Central memory CD4-positive, alpha-beta T cell (primary cell): ENCODE measurements at places on chromosomes 12 and 14.

GRCh38 chr14:69537900-69538299, 36.8 kb downstream of the CCDC177 start:
- DNase-seq = no peak

DNA sequence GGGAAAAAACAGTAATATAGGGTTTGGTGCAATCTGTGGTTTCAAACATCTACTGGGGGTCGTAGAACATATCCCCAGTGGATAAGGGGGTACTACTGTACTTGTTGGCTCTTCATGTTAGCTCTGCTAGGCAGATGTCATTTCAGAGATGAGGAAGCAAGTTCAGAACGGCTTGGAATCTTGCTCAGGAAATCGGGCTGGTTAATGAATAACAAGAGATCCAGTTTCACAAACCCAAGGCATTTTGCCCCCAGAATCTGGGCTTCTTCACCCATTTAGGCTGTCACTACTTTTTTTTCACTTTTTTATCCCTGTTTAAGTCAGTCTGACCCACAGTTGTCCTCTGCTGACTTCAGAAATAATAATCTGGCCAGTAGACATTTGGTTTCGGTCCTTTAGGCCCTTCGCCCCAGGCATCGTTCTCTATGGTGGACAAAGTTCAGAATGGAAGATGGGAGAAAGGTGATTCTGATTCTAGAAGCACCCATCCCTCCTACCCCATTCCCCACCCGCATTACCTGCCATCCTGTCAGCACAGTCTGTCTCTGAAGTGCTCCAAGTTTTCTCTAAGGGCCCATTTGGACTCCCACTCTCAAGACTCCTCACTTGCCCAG, 4.5 kb downstream of the SUOX start:
- DNase-seq = no peak

DNA sequence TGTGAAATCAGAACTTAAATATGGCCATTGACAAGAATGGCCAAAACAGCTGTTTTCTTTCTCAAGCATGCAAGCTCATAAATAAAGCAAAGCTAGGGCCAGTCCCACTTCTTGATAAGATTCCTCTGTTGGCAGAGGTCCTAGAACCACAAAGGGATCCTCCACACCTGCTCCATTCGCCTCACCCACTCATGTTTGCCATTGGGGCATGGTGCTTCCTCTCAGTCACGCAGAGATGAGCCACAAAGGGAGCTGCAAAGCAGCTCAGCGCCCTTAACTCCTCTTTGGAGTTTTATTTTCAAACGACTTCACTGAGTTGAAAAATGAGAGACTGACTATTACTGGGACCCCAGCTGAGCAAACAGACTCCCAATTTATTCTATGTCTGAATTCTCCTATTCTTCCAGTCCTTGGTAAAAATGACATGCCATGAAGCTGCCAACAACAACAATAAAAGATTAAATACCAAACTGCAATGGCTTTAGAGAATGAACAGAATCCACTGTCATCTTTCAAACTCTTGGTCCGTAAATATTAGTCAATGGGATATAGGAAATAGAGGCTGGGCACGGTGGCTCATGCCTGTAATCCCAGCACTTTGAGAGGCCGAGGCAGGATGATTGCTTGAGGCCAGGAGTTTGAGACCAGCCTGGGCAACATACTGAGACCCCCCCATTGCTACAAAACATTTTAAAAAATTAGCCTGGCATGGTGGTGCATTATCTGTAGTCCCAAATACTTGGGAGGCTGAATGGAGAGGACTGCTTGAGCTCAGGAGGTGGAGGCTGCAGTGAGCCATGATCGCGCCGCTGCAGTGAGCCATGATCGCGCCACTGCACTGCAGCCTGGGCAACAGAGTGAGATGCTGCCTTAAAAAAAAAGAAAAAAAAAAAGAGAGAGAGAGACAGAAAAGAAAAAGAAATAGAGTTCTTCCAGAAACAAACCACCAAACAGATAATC, 16.4 kb downstream of the MANSC1 start:
- DNase-seq = no peak

DNA sequence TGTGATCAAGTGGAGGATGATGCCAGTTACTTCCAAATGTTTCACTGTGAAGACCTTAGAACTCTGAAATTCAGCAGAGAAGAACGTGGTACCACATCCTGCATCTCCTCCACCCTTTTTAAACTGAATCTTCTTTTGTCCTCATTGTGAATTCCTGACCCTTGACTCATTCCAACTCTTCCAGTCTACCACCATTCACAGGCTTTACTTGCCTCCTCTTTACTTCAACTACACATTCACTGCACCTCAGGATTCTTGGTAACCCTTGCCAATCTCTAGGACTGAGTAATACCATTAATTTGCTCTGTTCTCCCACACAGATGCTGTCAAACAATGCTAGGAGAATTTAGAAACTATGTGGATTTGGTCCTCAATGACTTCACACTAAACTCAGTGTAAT, 37.3 kb downstream of the PPP1R12A start:
- no peak for DNase-seq

DNA sequence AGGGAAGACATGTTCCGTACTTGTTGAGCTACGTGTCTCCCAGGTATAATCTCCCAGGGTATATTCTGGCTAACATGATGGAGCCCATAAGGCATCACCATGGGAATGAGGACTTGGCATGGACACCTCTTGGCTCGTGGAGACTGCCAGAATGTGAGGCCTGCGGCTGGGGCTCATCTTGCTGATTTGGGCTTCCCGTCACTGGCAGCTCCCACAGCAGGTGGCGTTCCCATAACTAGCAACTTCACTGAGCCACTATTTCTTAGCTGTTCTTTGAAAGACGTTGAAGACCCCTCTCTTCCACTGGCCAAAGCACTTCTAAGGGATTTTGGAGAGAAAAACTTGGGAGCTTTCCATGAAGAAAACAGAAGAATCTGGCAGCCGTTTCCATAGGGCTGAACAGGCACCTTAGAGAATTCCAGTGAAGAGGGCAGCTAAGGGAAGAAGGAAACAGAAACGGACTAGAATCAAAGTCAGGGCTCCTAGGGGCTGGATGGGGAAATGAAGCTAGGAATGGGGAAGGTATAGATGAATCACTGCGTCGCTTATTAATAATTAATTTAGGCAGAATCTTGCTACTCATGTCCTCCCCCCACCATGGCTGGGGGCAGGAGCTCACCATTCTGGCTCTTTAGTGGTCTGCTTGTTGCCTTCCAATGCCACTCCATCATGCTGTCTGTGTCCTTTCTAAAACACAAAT, 39.7 kb upstream of the FOS start:
- no peak for DNase-seq

DNA sequence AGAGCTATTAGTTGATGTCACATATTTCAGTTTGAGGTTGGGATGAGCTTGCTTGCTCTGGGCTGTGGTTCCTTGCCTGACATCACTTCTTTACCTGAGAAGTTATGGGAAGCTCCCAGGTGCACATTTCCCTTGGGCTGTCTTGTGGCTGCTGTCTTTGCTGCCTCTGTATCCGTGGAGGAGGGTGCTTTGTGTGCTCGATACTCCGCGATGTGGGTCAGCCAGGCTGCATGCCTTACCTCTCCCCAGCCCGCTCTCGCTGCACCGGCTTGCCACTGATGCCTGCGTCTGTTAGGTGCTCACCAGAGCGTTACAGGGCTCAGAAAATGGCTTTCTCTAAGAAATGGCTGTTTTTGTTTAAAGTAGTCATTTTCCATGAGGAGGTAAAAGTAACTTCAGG, 19.6 kb downstream of the PELI2 start:
- no peak for DNase-seq

DNA sequence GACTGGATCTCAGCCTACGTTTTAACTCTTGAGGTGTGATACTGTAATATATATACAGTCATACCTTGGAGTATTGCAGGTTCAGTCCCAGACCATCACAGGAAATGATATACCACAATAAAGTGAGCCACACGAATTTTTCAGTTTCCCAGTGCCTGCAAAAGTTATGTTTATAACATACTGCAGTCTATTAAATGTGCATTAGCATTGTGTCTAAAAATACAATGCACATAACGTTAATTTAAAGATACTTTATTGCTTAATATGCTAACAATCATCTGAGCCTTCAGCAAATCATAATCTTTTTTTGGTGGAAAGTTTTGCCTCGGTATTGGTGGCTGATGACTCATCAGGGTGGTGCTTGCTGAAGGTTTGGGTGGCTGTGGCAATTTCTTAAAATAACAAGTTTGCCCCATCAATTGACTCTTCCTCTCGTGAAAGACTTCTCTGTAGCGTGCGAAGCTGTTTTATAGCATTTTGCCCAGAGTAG, 18.9 kb downstream of the PYROXD1 start:
- DNase-seq = peak; percentile 54

GRCh38 chr14:81523616-81524015, 10.0 kb downstream of the SEL1L start:
- no peak for DNase-seq

GRCh38 chr12:127373559-127373958, 893.4 kb upstream of the TMEM132C start:
- DNase-seq = no peak

DNA sequence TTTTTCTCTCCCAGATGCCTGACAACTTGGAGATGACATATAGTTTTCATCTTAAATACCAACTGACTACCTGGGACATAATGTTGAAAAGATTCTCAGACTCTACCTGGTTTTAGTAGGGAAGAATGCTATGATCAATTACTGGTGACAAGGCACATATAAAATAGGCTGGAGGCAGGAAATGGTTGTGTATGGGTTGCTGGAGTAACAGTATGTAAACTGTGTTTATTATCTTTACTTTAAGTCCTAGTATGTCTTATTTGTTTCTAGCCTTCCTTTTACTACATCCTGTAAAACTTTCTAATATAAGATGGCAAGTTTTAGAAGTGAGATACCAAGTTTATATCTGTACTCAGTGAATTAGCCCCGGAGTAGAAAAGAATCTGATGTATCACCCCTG, 98.1 kb downstream of the NUBPL start:
- DNase-seq = no peak

DNA sequence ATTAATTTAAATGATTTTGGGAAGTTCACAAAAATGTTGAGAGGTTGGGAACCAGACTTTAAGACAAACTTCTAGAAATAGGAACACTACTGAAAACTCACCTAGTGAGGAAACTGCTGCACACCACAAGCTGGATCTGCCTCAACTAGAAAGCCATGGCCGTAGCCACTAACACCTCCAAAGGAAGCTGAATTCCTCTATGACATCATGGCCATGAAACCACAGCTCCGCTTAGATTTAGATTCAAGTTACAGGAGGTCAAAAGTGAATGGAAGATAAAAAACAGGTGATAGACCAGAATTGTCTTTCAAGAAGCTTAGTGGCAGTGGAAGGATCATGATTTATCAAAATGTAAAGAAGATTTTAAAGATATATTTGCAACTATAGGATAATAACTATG, 208.8 kb upstream of the ALG10 start:
- DNase-seq = no peak

GRCh38 chr12:12874029-12874428, 17.3 kb upstream of the GPRC5A start:
- no peak for DNase-seq

DNA sequence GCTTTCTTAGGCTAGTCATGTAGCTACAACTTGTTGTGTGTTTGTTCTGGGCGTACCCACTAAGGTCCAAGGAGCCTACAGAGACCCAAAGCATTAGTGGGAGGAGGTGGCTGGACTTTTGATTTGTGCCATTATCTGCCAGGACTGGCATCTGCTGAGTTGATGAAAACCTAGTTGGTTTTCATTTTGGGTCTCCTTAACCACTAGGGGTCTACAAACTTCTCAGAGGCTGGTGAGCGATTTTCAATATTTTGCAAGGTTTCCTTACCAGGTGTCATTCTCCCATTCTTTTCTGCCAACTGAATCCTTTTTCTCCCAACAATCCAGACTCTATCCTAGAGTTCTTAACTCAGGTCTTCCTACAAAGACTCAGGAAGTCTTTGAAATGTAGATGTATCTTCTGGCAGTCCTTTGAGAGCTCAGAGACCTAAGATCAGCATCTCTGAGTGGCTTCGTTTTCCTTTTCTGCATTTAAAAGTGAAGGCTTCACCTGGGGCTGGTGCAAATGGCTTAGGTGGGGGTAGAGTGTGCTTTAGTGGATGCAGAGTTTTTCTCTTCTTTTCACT, 150.0 kb upstream of the RMST start:
- DNase-seq = no peak

DNA sequence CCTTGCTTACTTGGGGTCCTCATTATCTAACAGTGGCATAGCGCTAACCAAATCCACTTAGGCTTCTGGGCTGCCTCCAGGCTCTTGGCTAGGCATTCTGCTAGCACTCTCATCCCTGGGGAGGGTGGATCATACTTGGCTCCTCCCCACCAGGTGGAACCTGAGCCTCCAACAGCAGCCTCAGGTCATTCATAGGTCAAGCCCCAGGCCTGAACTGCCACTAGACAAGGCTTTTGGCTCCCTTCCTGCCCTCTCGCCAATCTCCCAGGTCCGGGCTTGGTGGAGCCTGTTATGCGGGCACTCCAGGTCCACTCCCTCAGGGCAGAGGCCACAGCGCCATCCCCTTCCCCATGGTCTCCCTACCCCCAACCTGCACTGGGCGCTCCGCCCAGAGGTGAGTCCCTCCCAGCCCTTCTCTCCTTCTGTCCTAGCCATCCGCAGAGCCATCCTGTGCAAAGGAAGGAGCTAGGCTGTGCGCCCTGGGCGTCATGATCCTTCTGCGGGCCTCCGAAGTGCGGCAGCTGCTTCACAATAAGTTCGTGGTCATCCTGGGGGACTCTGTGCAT, 154.9 kb upstream of the AMIGO2 start:
- DNase-seq = no peak

- DNase-seq = no peak
Measured at GRCh38 chr14:104211215-104211614, 72.8 kb downstream of the KIF26A start.

GRCh38 chr14:56887216-56887615, 76.9 kb upstream of the OTX2 start:
- DNase-seq = no peak

DNA sequence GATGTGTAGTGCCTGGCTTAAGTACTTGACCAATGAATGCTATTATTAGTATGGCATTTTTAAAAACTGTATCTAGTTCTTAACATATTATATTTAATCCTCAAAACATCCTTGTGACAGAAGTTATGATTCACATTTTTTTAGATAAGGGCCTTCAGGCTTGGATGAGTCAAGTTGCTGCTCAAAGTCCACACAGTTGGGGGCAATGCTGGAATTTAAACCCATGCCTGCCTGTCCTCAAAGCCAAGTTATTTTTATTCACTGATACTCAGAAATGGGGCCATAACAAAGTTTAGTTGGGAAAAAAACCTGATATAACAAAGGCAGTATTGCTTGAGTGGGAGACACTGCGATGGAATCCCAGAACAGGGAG, 50.6 kb downstream of the RFX4 start:
- no peak for DNase-seq

DNA sequence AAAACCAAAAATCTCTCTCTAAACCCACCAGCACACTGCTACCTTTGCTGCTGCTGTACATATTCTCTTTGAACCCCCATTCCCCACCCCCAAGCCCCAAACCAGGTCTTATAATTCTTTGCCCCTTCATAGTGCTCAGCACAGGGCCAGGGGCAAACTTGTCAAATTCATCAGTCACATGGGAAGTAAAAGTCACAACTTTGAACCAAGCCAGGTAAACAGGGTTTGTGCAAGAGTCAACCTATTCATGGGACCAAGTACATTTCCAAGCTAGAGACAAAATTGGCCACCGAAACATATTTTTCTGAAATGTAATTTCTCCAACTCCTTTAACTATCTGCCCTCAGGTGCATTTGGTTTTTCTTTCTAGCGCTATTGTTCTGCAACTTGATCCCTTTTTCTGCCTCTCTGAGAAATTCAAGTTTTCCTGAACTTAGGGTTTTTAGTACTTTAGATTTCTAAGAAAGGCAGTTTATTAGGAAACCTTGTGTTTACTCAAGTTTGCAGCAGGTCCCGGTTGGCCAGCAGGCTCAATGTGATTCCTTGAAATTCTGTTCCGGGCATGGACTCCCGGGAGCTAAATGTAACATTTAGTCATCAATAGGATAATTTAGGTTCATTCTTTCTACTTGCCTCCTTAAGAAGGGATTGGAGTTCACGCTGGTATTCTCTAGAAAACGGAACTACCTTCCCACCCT, 230.5 kb downstream of the EFCAB11 start:
- DNase-seq = no peak
